ENCODE measurements at places on chromosomes 2 and 18.

GRCh38 chr2:56001947-56002346, 78.4 kb upstream of the EFEMP1 start:
- DNase-seq: no peak

GRCh38 chr2:60053791-60054190, 499.7 kb downstream of the BCL11A start:
- no peak for DNase-seq

DNA sequence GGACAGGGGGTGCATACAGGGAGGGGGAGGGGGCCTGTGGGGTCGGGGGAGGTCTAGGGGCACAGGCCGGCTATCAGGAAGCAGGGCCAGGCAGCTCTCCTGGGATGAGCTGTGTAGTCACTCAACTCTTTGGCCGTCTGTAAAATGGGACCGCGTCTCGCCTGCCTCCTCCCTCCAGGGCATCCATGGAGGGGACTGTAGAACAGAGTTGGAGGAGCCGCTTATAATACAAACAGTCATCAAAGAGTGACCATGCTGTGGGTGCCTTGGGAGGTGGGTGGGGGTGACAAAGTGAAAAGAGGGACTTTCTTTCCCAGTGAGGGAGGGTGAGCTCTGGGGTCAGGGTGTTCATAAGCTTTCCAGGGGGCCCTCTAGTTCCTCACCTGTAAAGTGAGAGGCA, 169.6 kb upstream of the HAAO start:
- DNase-seq: no peak

DNA sequence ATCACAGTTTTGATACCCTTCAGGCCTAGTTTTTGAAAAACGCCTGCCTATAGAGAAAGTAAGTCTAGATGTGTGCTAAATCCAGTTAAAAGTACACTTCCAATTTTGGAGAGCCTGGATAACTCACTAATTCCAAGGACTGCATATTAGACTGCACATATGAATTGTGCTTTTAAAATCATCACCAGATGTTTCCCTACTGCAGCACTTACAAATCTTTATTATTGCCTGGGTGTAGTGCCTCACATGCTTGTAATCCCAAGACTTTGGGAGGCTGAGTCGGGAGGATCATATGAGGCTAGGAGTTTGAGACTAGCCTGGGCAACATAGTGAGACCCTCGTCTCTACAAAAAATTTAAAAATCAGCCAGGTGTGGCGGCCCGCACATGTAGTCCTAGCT, 35.9 kb upstream of the HTR2B start:
- DNase-seq: no peak

- no peak for DNase-seq
These were observed 11.5 kb upstream of the C2orf42 start for GRCh38 chr2:70202236-70202806.

- DNase-seq: no peak
These were observed 555.3 kb downstream of the RNF144A start for GRCh38 chr2:7472465-7472864.

DNA sequence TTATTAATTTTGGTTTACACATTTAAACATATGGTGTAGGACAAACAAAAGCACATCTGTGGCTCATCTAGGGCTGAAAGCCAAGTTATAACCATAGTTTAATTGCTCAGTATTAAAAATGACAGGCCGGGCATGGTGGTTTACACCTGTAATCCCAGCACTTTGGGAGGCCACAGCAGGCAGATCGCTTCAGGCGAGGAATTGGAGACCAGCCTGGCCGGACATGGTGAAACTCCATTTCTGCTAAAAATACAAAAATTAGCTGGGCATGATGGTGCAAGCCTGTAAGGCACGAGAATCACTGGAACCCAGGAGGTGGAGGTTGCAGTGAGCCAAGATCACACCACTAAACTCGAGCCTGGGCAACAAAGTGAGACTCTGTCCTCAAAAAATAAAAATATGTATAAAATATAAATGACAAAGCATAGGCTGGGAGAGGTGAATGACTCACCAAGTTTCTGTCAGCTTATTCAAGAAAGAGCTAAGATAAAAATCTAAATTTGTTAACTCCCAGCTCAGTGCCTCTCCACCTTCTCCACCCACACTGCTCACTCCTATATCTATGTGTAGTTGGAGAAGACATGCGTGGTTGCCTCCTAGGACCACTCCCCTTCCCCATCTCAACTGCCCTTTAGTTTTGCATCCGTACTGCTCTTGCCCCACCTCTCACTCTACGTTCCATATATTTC, 79.2 kb upstream of the PID1 start:
- DNase-seq: no peak

GRCh38 chr2:132668189-132668823, 1.7 kb downstream of the LYPD1 start:
- no peak for DNase-seq

- no peak for DNase-seq
These were observed 117.9 kb downstream of the KCNH7 start for GRCh38 chr2:162720559-162721271.

DNA sequence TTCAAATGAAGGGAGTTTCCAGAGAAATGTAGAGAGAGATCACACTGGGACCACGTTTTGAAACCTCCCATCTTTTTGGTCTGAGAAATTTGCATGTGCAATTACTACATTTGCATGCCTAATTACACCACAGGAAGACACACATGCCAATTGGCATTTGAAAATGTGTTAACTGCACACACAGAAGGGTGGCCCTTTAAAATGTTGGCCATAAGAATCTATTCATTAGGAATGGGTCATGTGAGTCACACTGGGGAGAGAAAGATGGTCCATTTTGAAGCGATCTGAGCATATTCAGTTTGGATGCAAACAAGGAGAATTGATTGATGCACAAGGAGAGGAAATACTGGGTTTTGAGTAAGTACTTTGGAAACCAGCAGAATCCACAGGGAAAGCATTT, 1407.1 kb upstream of the ACVR2A start:
- DNase-seq: no peak

GRCh38 chr18:79965119-79965902, 868 bp downstream of the HSBP1L1 start:
- peak; percentile 72 for DNase-seq

DNA sequence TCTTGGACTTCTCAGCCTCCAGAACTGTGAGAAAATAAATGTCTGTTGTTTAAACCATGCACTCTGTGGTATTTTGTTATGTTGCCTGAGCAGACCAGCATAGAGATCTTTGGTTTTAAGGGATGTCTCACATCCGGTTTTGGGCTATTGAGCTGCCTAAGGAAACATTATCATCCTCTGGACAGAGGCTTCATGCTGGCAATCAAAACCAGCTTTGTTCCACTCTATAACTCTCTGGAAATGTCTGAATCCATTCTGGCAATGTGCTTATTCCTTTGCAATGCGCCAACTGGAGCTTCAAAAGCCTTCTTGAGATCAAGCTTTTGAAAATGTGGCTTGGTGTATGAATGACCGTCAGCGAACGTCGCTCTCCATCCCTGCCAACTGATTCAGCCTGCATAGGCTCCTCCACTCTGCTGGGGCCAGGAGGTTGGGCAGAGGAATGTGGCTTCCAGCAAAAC, 183.6 kb upstream of the MGAT5 start:
- DNase-seq: no peak

DNA sequence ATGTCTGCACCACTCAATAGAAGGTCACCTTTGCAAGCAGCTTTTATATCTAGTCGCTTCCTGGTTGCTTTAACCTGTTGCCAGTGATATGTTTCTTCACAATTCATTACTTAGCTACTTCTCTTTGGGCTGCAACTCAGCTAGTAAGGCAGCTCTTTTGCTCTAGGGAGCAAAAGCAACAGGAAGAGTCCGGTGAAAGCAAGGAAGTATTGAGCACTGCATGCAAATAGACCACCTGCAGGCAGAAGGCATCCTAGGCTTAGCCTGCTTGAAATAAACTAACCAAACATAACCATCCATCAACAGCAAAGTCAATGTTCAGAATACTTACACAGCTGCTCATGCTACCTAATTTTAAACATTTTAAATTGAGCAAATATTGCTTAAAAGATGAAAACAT, 529.2 kb upstream of the LINC00305 start:
- DNase-seq: no peak

DNA sequence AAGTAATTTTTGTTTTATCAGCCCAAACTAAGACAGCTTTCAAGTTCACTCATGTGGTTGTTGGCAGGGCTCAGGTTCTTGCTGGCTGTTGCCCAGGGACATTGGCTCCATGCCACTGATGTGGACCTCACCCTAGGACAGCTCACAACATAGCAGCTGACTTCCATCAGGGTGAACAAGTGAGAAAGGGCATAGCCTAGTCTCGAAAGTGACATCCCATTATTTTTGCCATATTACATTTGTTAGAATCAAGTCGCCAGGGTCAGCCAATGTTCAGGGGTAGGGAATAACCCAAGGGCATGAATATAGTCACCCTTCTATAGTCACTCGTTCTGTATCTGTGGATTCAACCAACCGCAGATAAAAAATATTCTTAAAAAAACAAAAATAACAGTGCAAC, 10.7 kb upstream of the CWC22 start:
- DNase-seq: no peak

DNA sequence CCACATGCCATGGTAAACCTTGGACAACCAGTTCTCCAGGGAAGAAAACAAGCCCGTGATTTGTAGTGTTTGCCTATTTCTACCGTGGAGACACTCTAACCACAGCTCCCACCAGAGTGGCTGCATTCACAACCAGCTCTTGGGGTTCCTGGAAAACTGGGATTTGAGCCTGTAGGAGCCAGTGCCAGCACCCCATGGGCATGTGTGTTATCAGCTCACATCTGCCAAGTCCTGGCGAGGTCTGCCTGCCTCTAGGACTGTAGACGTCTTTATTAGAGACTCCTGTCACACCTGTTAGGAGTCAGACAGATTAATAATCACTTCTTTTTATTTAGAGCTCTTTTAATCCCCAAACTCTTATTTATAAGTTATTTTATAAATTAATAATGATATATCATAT, 41.0 kb downstream of the INPP5D start:
- DNase-seq: no peak

- peak; percentile 70 for DNase-seq
These were observed 137.1 kb upstream of the CCDC68 start for GRCh38 chr18:55096263-55096951.

GRCh38 chr2:83951378-83951947, 507.6 kb downstream of the SUCLG1 start:
- no peak for DNase-seq

GRCh38 chr18:46407486-46408166, 249.4 kb downstream of the LOXHD1 start:
- no peak for DNase-seq

GRCh38 chr18:41069167-41069566, 885.9 kb upstream of the PIK3C3 start:
- DNase-seq: no peak

DNA sequence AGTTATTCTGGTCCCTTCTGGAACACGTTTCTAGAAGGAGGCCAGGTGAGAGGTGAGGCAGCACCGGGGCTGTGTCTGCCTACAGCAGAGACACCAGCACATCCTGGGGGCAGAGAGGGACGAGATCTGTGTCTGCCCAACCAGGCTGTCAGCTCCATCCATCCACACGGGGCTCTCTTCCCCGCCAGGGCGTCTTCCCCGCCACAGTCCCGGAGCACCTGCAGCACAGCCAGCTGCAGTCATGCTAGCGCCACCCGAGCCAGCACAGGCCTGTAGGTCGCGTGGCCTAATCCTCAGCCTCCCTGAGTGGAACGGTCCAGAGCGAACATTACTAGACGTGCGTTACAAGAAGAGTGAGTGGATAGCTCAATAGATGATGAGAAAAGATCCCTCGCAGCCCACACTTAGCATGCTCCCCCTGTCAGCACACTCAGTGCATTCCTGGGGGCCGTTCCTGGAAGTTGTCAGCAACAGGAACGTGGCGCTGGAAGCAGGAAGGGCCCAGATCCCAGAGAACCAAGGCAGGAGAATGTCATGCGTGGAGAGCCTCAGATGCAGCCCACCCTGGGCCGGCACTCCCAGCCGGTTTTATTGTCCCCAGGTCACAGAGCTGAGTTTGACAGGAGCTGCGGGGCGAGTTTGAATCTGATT, 179.0 kb downstream of the TWIST2 start:
- DNase-seq: no peak

GRCh38 chr2:58215429-58215828, 25.7 kb downstream of the FANCL start:
- DNase-seq: no peak

DNA sequence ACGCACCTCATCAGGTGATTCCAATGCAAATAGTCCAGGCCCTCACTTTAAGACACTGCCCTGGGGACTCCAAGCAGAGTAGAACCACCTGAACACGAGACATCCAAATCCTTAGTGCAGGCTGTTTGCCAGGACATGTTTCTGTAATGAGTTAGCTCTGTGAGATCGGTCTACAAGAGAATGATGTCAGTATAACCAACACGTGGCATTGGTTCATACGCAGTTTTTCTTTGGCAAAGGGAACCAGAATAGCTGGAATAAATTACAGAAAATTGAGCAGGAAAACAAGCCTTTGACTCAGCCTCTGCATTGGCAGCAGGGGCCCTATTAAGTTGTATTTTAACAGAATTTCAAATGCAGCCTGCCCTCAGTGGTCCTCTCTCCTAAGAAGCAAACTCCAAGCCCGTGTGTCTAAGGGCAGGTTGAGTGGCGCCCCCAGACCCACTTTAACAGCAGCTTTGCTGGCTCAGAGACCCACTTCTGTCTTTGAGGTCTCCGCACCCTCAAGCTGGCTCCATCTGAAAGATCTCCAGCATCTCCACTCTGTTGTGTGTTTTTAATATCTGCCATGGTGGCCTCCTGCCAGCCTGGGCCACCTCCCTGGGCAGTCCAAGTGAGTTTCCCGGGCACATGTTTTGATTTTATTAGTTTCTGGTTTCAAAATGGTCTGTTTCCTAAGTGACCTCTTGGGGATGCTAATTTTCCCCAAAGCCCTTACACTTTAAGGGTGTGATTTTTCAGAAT, 61.3 kb downstream of the ALPK2 start:
- no peak for DNase-seq

DNA sequence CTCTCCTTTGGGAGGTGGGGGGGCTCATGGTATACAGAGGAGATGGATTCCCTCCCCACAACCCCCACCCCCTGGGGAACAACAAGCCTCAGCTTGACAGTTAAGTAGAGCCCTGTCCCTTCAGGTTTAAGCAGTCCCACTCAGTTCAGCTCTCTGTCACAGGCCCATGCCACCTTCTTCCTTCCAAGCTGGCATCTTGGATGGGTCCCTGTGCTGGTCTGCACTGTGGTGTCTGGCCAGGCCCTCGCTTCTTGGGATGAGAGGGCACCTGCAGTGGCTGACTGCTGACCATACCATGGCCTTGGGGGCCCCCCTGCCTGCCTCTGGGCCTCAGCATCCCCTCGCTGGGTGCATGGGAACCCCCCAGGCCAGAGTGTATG, 20.4 kb upstream of the GPR17 start:
- no peak for DNase-seq

DNA sequence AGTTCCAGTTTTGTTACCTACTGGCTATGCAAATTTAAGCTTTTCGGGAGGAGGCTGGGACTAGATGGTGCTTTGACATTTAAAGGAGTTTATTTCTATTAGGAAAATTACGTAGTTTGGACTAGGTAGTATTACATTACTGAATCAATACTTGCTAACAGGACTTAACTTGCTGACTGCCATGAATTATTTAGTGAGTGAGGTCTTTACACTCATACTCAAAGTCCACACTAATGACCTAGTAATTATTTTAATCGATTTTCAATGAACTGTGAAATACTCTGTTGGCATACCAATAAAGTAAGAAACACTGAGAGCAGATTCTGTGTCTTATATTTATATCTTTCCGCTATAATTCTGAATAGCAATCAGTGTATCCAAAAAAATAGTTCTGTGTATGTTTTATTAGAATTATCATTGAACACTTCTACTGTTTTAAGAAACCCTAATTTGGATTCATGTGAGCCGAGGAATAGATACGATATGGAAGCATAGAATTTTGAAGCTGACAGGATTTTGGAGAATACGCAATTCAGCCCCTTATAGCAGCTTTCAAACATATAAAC, 55.0 kb downstream of the CHST9 start:
- DNase-seq: no peak

GRCh38 chr2:66714610-66715009, 279.7 kb downstream of the MEIS1 start:
- no peak for DNase-seq
